Upper lobe of left lung (tissue), 6 donors: ENCODE measurements at places on chromosomes 13 and 19. TPM values are rescaled to one million over a fixed set of nuclear protein-coding genes. Genes with fewer than 3 reads are reported as not detected.

The NKPD1 gene
- 0.17 TPM for total RNA-seq

The MUC16 gene
- 0.43 TPM for total RNA-seq

The TLE2 gene
- total RNA-seq: 49.9 TPM

The S1PR2 gene
- 19.8 TPM for total RNA-seq

The OR4F17 gene
- total RNA-seq: not detected

The KIRREL2 gene
- total RNA-seq: not detected

The FLT3LG gene
- total RNA-seq: 6.3 TPM

The PGLYRP2 gene
- total RNA-seq: not detected

The FREM2 gene
- 22.0 TPM for total RNA-seq

The NCAN gene
- not detected for total RNA-seq

The CGB5 gene
- total RNA-seq: not detected
